ENCODE measurements at places on chromosomes 5 and 9.
A peak's percentile ranks its signal among the peaks of the same experiment; 100 is the strongest.

GRCh38 chr5:89315286-89316100, 432.5 kb upstream of the MEF2C start:
- DNase-seq: no peak

- no peak for DNase-seq
Observed at GRCh38 chr5:96014395-96014794, 52.7 kb upstream of the ELL2 start.

- no peak for DNase-seq
Observed at GRCh38 chr9:68427216-68427977, 71.0 kb downstream of the PGM5 start.

DNA sequence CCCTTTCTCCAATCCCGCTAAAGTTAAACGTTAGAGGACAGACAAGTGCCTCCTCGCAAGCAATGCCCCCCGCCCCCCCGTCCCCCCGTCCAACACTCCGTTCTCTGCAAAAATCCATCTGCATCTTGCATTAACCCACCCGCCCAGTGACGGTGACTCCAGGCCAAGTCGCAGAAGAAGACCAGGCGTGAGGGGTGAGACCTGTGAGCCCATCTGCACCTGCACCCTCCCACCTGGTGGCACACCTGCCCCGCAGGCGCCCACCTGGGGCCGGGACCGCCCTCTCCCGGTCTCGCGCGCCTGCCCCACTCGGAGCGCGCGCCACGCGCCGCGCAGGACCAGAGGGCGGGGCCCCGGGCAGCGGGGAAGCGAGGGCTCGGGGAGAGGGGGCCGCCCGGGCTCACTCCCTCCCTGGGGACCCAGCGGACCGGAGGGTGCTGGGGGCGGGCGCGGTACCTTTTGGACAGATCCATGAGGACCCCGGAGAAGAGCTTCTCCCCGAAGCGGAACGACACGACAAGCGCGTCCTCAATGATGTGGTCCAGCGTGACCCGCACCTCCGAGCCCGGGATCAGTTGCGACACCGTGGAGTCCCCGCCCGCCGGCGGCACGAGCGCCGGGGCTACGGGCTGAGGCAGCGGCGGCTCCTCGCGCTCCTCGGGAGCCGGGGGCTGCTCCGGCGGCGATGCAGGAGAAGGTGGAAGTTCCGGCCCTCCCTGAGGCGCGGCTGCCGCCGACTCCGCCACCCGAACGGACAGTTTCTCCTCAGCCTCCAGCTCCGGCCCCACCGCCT, 705 bp downstream of the PWWP2A start:
- DNase-seq: peak; percentile 18

- DNase-seq: no peak
Observed at GRCh38 chr9:128323212-128323730, 632 bp downstream of the COQ4 start.

GRCh38 chr5:172114875-172115422, 73.1 kb downstream of the STK10 start:
- DNase-seq: peak; percentile 73

GRCh38 chr5:53068291-53068836, 41.2 kb downstream of the MOCS2 start:
- DNase-seq: no peak

- DNase-seq: no peak
Observed at GRCh38 chr5:7794311-7794710, 56.6 kb downstream of the CFAP90 start.

GRCh38 chr5:36733183-36733582, 126.8 kb downstream of the SLC1A3 start:
- no peak for DNase-seq

DNA sequence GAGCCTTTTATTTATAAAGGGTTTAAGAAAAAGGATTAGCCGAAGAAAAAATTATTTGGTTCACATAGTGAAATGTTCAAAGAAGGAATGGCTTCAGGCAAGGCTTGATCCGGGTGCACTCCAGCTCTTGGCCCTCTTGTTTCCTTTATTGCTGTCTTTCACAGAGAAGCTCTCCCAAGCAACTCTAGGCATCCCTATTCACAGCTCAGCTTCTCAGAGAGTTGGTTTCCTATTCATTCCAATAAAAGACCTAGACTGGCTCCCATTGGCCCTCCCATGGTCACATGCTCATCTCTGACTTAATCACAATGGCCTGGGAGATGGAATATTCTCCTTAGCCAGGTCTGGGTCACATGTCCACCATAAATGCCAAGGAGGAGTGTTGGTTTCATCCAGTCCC, 9.4 kb upstream of the FGFR4 start:
- DNase-seq: no peak

GRCh38 chr9:109953813-109954497, 174.0 kb downstream of the PALM2AKAP2 start:
- no peak for DNase-seq

DNA sequence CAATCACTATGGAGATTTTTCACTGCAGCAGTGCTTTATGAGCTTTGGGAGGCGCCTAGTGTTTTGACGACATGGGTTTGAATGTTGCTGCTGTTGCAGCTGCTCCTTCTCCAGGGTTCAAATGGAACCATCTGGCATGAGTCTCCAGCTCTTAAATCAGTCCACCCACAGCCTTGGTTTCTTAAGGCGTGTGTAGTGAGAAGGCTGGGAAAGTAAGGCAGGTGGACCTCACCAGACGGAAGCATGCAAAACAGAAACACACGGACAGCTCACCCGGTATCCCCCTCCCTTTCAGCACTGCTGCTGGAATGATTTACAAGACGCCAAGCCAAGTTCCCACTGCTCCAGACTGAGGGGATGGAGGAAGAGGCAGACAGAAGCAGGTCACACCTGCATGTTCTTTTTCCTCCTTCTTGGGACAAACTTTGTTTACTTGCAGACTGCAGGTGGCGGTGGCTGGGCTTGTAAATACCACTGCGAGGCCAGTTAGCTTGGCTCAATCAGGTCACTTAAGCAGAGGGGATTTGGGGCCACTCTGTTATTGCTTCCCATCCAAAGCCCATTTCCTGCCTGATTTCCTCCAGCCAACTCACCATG, 47.4 kb downstream of the ADAM19 start:
- DNase-seq: no peak

DNA sequence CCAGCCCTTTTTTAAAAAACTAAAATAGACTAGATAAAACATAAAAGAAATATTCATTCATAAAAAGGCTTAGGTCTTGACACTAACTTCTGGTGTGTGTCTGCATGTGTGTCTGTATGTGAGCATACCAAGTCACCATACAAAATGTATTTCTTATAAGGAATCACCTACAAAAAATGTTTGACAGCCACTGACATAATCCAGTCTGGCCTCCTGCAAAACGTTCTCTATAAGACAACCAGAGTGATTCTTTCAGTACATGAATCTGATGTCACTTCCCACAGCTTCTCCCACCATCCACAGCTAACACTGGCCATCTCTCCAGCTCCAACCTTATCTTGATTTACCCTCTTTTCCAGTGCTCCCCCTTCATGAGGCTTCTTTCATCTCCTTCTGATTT, 192.3 kb downstream of the TLE1 start:
- DNase-seq: no peak

DNA sequence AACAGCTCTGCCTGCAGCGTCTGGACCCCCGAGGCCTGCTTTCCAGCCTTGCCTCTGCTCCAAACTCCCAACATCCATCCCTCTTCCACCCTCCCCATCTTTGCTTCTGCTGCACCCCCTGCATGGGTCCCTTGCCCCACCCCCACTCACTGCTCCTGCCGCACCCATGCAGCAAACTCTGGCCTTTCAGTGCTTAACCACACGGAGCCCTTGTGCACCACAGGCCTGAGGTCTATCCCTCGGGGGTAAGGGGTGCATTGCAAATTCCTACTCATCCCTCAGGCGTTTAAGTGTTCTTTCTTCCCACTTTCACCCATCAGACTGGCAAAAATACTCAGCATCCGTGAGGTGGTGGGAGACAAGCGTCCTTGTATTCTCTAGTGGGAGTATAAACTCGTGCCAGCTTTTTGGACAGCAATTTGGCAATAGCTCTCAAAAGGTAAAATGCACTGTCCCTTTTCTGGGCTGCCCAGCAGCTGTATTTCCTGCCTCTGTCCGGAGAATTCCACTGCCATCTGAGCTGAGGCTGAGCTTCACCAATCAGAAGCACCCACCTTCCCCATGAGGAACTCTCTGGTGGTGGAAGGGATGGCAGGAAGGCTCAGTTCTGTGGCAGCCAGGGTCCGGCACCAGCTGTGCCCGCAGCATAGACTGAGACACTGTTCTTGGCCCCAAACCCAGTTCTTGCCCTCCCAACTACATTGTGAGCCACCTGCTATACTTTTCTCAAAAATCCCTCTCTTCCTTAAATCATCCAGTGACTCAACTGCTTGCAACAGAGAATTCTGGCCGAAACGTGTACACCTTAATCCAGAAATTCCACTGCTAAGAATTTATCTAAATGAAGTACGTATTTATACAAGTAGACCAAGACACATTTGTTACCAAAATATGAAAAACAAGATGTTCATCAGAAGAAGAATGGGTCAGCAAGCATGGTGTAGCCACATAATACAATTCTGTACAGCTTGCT, 15.0 kb downstream of the PSMB7 start:
- no peak for DNase-seq

DNA sequence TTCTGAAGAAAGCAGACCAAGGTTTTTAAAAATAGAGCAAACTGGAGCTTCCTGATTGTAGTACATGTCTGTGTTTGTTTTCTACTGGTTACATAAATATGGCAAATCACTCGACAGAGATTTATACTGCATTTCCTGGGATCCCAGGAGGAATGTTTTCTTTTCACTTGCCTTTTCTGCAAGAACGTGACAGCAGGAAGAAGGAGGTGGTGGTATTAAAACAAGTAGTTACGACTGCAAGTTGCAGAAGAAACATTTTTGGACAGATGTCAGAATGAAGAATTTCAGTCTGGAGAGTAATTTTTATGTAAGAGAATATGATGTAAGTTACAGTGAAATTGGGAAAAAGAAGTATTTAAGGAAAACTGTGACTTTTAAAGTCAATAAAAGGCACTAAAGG, 253.7 kb upstream of the NFIL3 start:
- no peak for DNase-seq

- no peak for DNase-seq
Observed at GRCh38 chr5:52356311-52356918, 431.3 kb upstream of the ITGA1 start.

DNA sequence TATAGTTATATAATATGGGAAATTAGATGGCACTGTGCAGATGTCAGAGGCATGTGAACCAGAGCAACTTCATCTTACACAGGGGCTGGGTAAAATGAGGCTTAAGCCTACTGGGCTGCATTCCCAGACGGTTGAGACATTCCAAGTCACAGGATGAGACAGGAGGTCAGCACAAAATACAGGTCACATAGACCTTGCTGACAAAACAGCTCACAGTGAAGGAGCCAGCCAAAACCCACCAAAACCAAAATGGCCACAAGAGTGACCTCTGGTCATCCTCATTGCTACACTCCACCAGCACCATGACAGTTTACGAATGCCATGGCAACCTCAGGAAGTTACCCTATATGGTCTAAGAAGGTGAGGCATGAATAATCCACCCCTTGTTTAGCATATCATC, 479.4 kb downstream of the TLR4 start:
- DNase-seq: no peak

GRCh38 chr9:126126807-126127206, 199.8 kb upstream of the MVB12B start:
- DNase-seq: no peak

DNA sequence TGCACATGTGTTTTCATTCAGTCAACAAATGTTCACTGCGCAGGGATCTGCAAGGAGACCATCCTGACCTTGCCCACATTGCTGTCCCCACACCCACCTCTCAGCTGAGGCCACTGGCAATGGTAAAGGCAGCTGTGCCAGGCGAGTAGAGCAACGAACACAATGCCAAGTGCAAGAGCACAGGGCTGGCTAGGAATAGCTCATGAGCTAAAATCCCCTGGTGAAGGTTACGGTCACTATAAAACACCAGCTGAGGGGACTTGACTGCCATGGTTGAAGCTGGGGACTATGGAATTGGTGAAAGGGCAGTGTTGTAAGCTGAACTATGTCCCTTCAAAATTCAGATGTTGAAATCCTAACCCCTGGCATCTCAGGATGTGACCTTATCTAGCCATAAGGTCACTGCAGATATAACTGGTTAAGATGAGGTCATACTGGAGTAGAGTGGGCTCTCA, 96.1 kb downstream of the OTULIN start:
- DNase-seq: no peak

DNA sequence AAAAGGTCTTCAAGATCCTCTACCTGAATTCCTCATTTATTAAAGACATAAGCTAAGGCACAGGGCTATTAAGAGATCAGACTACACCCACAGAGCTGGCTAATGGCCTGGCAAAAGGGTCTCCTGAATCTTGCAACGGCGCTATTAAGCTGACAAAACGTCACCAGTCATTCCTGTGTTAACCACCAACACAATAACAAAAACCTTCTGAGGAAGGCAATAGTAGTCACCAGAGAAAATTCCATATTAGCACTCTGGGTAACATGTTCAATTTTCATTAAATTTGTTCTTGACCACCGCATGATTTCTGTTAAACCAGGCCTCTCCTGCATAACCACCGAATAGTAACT, 77.0 kb downstream of the GNAQ start:
- DNase-seq: no peak

GRCh38 chr5:143781993-143782520, 29.9 kb upstream of the HMHB1 start:
- no peak for DNase-seq

- DNase-seq: no peak
Observed at GRCh38 chr5:33143405-33144123, 297.2 kb upstream of the TARS1 start.

DNA sequence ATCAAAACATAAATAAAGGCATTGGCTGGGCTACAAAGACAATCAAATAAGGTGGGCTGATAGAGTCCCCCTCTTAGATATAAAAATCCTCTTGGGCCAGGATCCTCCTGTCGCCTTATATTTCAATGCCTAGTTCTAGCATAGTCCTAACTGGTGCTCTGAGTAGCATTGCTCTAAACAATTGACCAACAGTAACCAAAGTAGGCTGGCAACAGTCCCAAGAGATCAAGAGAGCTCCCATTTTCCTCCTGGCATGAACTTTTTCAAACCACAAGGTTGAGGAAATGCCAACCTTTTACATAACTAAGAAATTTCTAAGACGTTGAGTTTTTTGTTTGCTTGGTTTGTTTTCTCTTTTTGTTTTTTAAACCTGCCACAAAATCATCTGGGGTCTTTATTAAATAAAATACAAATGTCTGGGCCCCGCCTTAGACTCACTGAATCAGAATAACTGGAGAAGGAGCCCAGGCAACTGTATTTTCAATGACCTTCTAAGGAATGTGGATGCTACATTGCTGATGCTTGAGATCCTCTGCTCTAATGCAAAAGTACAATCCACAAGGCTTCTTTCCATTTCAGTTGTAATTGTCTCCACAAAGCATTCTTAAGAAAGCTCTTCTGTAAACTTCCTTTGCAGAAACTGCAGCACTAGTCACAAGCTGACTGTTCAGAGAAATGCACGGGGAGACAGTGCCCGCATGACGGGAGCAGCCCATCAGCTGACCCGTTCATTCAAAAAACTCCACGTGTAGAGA, 2.9 kb downstream of the SLC45A2 start:
- DNase-seq: no peak

- DNase-seq: no peak
Observed at GRCh38 chr5:42989190-42989589, 50.9 kb downstream of the ANXA2R start.

DNA sequence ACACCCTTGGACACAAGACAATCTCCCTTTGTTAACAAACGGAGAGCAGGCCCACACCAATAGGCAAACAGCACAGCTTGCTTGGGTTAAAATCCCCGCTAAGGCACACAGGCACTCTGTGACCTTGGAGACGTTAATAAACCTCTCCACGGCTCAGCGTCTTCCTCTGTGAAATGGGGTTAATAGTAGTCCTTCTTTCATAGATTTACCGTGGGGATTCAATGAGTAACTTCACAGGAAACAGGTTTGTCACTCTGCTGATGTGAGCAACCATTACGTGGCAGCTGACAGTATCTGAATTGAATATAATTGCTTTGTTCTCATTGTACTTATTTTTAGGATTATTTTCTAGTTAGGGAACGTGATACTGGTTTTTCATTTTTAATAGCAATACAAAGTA, 65.2 kb upstream of the ADRA1B start:
- no peak for DNase-seq

All from activated CD4-positive, alpha-beta T cell treated with anti-CD3 and anti-CD28 coated beads for 24 hours (primary cell).